Esophagus muscularis mucosa (tissue), 4 donors: ENCODE measurements at places on chromosomes 5 and 9.

DNA sequence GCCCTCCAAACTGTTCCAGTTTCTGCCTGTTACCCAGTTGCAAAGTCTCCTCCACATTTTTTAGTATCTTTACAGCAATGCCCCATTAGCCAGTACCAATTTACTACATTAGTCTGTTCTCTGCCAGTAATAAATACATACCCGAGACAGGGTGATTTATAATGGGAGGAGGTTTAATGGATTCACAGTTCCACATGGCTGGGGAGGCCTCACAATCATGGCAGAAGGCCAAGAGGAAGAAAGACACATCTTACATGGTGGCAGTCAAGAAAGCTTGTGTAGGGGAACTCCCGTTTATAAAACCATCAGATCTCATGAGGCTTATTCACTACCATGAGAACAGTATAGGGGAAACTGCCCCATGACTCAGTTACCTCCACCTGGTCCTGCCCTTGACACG lies 600.7 kb upstream of the CDH6 start:
- DNase-seq = no peak

GRCh38 chr9:122846371-122846940 lies 18.1 kb upstream of the PDCL start:
- DNase-seq = no peak

- DNase-seq = no peak
These were observed 99.2 kb downstream of the PHF2 start for GRCh38 chr9:93675336-93676150.

- DNase-seq = no peak
These were observed 46.9 kb downstream of the CTNND2 start for GRCh38 chr5:11857391-11857790.

- no peak for DNase-seq
These were observed 31.2 kb upstream of the SLC28A3 start for GRCh38 chr9:84371737-84372136.

GRCh38 chr5:51347704-51348103 lies 35.5 kb upstream of the ISL1 start:
- no peak for DNase-seq

GRCh38 chr9:88268886-88269285 lies 119.4 kb upstream of the SPIN1 start:
- DNase-seq = no peak

- DNase-seq = no peak
These were observed 86.9 kb downstream of the GNAQ start for GRCh38 chr9:77944556-77945243.

GRCh38 chr5:96714951-96715451 lies 52.8 kb downstream of the CAST start:
- DNase-seq = no peak

GRCh38 chr9:76181020-76181641 lies 213.1 kb downstream of the RFK start:
- DNase-seq = no peak

GRCh38 chr5:154397652-154398406 lies 48.0 kb upstream of the SAP30L start:
- no peak for DNase-seq

GRCh38 chr9:20331095-20331685 lies 291.1 kb downstream of the MLLT3 start:
- DNase-seq = peak; percentile 55

GRCh38 chr9:93072383-93072795 lies 13.9 kb downstream of the SUSD3 start:
- no peak for DNase-seq
